ENCODE measurements at places on chromosomes 1 and 21.

DNA sequence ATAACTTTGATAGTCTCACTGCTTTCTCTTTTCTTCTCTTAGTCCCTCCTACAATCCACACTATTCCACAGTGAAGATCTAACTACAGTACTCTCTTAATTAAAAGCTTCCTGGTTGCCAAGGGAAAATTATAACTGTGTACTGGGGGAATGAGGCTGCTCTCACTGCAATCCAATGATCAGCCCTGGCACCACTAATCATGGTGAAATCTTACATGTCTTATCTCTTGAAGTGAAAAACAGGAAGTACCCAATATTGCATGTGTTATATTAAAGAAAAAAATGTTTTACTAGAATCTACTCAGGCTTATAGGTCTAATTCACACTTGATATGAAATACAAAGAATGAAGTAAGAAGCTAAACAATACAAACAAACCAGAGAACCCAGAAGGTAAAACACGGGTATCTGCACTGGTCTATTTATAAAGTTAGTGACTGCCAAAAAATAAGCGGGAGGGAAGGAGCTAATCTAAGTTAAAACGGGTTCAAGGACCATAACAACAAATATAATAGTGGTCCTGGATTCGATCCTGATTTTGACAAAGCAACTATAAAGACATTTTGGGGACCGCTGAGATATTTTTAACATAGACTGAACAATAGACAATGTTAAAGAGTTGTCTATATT lies 57.5 kb downstream of the RGS2 start:
- no peak for DNase-seq

DNA sequence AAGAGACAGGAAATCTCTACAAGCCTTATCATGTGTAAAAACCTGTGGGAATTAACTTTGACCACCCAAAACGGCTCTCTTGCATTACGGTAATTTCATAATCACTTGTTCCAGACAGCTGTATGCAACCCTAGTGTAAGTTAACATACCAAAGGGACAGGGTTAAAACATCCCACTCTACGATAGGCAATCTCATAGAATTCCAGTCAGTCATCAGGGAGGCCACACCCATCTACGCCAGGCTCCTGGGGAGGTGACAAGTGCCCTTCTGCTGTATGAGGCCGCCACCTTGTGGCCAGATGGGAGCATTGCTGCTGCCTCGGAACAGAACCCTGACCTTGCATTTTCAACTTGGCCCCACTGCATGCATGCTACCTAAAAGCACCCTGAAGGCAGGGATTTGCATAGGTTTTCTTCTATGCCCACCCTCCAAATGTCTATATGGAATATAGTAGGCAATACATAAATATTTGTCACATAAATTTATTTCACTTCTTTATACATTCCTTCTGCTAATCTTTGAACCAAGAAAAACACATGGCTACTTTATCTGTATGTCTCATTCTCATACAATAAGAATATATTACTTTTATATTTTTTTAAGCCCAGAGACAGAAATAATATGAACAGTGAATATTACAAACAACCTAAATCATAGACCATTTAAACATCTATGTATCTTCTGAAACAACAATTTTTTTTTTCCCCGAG lies 12.6 kb downstream of the HSF2BP start:
- peak; percentile 89 for DNase-seq

GRCh38 chr1:53393325-53393792 lies 65.5 kb upstream of the LRP8 start:
- peak; percentile 86 for DNase-seq

DNA sequence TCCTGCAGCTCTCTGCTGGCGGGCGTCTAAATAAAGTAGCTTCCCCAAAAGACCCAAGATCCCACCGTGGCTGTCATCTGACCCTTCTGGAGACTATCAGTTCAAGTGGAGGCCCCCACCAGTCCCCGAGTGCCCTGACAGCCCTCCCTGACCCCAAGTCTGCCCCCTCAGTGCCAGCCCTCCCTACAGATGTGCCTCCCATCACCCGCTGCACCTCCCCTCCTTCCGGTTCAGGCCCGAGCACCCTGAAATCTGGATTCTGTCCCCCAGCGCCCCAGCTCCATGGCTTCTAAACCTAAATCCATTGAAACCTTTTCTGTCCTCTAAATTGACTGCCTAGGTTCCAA lies 595 bp downstream of the IL10RB start:
- DNase-seq, result no peak

DNA sequence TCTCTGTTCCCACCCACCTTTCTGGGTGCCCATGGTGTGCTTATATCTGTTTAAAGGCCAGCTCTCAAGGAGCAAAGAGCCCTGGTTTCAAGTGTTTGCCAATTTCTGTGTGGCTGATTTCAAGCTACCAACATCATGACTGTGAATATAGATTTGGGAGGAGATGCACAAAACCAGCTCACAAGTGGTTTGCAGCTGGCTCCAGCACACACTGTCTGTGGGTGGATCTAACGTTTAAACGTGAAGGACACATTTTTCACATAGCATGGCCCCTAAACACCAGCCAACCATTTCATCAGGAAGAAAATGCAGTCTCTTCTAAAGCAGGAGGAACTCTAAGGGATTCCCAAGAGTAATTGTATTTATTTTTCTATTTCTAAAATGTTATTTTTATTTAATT lies 65.2 kb downstream of the FCRL5 start:
- no peak for DNase-seq

- DNase-seq, result no peak
Observed at GRCh38 chr21:33031152-33031911, 5.6 kb downstream of the OLIG2 start.
